ENCODE measurements at places on chromosomes 3 and 15.

DNA sequence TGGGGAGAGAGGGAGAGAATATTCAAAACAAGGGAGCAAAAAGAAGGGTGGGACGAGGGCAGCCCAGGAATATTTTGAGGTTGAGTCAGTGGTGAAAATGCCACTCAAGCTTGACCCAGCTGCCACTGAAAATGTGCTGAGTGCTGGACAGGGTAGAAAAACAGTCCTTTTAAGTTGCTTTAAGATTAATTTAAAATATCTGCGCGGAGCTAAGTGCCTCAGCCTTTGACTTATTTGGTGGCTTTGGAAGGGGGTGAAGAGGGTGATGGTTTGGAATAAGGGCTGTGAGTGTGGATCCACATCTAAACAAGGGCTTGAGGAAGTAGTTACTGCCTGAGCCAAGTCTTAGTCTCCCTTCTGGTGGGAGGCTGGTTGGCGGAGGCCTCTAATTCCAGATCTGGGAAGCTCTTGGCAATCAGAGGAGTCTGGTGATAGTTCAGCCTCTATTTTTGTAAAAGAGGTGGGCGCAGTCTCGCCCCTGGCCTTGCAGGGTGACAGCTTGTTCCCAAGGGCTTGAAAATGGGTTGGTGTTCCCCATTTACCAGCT, 280.8 kb upstream of the ROPN1 start:
- no peak for DNase-seq

DNA sequence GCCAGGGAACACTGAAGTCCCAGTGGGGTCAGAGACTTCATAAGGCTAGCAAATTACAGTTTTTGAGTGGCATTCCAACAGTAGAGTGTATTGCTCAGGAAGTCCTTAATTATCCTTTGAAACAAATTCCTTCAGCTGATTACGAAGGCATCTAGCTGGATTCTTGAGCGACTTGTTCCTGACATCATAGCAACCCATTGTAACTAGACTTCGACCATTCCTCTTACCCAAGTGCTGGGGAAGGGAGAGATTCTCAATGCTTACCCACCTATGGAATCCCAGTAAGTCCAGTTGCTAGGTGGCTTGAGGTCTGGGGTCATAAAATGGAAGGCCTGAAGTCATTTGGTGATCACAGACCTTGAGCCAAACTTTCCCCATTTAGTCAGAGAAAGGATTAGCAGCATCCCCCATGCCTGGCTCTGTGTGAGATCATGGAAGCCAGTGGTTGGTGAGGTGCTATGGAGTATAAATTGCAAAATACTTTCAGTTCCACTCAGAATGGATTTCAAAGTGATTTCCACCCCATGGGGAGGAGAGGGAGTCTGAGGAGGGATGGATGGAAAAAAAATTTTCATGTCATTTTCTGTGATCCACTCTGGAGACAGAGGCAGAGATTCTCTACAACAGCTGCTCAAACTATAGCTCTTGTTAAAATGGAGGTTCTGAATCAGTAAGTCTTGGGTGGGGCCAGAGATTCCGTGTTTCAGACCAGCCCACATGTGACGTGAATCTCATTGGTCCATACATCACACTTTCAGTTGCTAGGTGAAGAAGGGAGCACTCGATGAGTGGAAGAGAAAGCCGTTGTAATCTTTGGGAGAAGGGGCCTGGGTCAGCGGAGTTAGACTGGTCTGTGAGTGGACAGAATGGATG, 45.7 kb downstream of the CD86 start:
- DNase-seq = no peak

DNA sequence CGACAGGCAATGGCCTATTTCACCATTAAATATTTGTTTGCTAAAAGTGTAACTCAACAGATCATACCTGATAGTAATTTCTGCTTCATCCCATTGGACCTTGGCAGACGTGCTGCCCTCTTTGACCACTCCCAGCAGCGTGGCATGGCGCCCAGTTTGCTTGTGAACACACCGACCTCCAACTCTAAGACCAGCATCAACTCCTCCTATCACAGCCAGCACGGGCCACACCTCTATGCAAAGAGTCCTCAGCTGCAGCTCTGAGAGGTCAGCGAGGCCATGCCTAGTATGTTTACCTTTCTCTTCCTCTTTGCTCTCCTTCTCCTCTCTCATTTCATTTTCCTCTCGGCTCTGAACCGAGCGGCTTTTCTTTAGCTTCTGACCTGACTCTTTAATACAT, 80.6 kb downstream of the FBXL22 start:
- DNase-seq = peak; percentile 29

- peak; percentile 46 for DNase-seq
Measured at GRCh38 chr15:28021281-28022039, 77.7 kb downstream of the OCA2 start.

DNA sequence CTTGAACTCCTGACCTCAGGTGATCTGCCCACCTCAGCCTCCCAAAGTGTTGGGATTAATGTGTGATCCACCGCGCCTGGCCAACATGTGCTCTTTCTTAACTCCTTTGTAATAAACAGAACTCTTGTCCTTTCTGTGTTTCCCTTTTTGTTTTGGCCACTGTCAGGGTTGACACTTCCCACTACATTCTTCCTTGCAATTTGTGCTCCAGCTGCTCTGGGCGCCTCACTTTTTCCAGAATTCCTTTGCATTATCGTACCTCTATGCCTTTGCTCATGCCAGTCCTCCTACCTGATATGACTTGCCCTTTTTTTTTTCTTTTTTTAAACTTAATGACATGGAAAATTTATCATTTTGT, 38.8 kb upstream of the SMAD3 start:
- no peak for DNase-seq

- DNase-seq = no peak
Measured at GRCh38 chr3:5090197-5090596, 31.9 kb upstream of the ARL8B start.

DNA sequence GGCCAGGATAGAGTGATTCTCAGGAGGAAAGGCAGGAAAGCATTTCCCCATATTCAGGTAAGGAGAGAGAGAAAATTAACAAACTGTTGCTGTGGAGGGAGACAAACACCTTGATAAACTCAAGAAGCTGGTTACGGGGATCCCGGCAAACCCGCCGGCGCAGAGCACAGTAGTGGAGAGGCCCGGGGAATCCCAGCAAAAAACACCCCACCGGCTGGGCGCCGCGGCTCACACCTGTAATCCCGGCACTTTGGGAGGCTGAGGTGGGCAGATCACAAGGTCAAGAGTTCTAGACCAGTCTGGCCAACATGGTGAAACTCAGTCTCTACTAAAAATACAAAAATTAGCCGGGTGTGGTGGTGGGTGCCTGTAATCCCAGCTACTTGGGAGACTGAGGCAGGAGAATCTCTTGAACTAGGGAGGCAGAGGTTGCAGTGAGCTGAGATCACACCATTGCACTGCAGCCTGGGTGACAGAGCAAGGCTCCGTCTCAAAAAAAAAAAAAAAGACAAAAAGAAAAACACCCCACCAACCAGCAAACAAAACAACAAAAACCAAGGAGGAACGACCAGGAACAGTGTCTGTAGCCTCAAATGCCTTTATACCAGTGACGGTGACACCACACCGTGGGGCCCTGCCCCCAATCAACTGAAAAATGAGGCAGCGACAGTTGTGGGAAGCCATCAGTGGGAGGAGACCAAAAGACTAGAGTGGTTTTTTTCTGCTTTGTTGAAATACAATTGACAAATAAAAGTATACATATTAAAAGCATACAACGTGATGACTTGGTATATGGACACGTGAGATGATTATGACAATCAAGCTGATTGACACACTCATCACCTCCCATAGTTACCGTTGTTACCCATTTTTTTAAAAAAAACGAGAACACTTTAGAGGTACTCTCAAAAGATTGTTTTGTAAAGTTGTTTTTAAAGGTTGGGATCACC, 40.2 kb upstream of the IDH2 start:
- no peak for DNase-seq

GRCh38 chr3:120416868-120417267, 33.9 kb downstream of the FSTL1 start:
- no peak for DNase-seq

GRCh38 chr15:65258375-65259262, 28.1 kb downstream of the PARP16 start:
- DNase-seq = no peak

DNA sequence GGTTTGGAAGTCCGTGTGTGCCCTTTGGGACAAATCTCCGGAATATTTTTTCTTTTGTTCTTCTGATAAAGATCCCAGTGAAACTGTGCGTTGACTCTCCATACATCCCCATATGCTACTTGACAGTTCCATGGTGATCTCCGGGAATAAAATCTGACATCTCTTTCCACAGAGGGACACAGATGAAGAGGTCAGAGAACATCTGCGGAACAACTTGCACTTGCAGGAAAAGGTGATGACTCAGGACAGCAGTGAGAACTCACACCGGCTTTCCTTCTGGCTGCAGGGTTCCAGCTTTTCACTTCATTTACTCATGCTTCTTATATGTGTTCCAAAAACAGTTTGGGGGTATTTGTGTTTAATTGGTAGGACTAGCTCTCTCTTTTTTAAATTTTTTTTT, 157.5 kb upstream of the CHRM5 start:
- no peak for DNase-seq

GRCh38 chr3:112389961-112390360, 57.0 kb downstream of the CD200 start:
- DNase-seq = no peak

- no peak for DNase-seq
Measured at GRCh38 chr3:14565868-14566588, 25.9 kb upstream of the GRIP2 start.

DNA sequence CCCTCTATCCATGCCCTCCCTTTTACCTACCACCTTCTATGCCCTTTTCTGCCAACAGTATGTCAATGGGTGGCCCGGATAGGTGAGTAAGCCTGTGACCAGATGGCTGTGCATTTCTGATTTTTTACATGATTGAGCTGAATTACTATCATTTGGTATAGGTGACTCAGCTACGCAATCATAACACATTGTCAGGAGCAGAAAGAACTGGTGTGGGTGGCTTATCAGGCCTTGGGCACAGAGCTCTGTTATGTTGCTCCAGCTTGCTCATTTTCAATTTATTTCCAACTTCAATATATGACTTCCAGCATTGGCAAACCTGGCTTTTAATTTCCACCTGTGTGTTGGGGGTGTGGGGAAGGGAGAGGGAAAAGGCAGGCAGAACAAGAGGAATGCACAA, 86.6 kb upstream of the AGBL1 start:
- no peak for DNase-seq

- DNase-seq = no peak
Measured at GRCh38 chr15:30990036-30990435, 1.4 kb downstream of the MTMR10 start.

All from omental fat pad (tissue), 4 donors.